ENCODE measurements at places on chromosomes 5 and 9.

- DNase-seq, result no peak
Observed at GRCh38 chr9:113661074-113661473, 197.5 kb downstream of the RGS3 start.

- DNase-seq, result no peak
Observed at GRCh38 chr9:114410910-114411309, 23.1 kb upstream of the AKNA start.

DNA sequence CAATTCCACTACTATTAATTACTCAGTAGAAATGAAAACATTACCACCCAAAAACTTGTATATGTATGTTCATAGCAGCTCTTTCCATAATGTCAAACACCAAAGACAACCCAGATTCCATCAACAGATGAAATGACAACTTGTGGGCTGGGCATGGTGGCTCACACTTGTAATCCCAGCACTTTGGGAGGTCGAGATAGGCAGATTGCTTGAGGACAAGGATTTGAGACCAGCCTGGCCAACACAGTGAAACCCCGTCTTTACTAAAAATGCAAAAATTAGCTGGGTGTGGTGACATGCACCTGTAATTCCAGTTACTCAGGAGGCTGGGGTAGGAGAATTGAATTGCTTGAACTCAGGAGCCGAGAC lies 11.5 kb downstream of the UIMC1 start:
- DNase-seq, result no peak

DNA sequence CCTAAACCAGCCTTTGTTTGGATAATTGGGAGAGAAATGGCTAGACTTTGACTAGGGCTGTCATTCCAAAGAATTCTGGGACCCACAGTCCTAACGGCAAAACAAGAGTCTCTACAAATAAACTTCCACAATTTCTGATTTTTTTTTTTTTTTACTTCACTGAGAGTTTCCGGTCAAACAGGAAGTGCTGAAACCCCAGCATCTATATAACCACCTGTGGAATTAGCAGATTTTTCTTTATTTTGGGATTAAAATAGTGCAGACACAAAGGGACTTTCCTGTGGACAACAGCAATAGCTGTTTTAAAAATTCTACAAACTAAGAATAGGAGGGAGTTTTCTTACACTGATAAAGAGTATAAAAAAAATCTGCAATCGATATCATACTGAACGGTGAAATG lies 157.4 kb downstream of the ARSB start:
- DNase-seq, result no peak

DNA sequence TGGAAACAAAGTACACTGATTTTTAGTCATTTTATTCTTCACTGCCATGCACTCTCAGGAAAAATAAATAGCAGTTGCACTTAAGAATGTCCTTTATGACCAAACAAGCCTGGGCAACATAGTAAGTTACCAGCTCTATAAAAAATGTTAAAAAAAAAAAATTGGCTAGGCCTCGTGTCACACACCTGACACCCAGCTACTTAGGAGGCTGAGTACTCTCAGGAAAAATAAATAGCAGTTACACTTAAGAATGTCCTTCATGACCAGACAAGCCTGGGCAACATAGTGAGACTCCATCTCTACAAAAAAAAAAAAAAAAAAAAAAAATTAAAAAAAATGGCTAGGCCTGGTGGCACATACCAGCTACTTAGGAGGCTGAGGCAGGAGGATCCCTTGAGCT lies 304.6 kb downstream of the SLCO4C1 start:
- DNase-seq, result no peak
